CD4-positive, alpha-beta T cell treated with Interferon alpha-2 for 1 hour (primary cell): ENCODE measurements at places on chromosomes 6 and 20.
A peak's percentile ranks its signal among the peaks of the same experiment; 100 is the strongest.

GRCh38 chr20:56420028-56420427 lies 8.0 kb downstream of the CASS4 start:
- no peak for DNase-seq

DNA sequence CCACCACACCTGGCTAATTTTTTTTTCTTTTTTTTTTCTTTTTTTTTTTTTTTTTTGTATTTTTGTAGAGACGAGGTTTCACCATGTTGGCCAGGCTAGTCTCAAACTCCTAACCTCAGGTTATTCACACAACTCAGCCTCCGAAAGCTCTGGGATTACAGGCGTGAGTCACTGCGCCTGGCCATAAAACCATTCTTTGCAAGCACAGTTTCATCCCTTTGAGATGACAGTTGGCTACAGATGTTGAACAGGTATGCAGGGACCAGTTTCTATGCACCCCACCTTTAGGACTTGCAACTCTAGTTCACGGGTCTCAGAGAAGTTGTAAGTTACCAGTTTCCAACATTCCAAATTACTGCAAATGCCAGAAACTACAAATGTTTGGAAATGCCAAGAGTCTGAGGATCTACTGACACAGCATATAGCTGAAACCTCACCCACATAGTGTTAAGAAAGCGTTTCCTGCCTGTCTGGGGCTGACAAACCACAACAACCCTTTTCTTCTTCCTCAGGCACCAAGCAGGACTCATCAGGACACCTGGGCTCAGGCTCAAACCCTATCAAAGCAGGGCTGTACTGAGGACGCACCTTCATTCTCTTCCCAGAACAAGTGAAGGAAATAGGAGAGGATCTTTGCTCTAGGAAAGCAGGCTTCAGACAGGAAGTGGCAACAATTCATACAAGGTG lies 22.9 kb downstream of the ARHGAP18 start:
- DNase-seq, result peak; percentile 66

GRCh38 chr6:10404107-10404798 lies 10.6 kb downstream of the TFAP2A start:
- DNase-seq, result peak; percentile 85

DNA sequence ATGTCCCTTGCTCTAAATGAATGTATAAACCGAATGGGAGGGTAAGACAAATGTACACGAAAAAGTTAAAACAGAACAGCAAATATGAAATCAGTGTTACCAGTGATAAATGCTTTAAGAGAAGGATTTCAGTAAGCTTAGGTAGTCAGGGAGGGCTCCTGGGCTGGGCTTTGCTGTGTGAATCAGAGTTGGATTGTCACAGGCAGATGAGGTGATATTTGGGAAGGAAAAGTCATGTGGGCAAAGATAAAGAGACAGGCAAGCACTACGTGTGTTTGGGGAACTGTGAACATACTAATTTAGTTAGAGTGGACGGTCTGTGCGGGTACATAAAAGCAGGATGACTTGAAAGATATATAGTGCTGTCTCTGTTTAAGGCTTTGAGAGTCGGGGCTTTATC lies 114.8 kb downstream of the CRYBG1 start:
- DNase-seq, result no peak

DNA sequence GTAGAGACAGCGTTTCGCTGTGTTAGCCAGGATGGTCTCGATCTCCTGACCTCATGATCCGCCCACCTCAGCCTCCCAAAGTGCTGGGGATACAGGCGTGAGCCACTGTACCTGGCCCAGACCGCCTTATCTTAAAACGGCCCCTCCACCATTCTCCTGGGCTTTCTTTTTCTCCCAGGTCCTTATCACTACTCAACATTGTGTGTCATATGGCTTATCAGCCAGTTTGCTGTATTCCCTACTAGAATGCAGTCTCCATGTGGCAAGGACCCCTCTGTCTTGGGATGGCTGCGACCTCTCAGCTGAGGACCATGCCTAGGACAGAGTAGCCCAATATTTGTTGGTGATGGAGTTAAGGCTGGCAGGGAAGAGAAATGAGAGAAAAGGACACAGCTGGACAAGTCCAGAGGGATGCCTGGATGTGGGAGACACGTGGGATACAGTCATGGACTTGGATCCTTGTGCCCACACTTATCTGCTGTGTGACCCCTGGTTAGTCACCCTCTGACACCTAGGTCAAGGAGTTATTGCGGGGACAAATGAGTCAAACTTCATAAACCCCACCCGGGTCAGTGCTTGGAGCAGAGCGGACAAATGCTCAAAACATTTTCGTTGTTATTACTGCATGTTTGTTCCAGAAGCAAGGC lies 24.0 kb downstream of the ADA start:
- no peak for DNase-seq

DNA sequence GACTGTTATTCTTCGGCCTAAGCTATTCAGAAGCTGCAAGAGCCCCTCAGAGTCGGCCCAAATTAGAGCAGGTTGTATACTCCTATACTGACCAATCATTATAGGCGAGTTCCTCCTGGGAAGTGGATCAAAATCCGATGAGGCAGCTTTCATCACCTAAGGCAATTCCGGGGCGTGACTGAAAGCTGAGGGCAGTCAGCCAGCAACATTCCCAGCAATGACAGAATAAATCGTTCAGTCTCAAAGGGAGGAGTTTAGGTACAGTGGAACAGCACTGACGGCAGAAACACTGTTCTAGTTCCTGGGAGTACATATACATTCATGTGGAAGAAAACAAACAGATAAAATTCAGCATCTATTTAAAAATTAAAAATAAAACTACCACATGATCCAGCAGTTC lies 10.8 kb downstream of the HLA-DQB2 start:
- DNase-seq, result no peak

DNA sequence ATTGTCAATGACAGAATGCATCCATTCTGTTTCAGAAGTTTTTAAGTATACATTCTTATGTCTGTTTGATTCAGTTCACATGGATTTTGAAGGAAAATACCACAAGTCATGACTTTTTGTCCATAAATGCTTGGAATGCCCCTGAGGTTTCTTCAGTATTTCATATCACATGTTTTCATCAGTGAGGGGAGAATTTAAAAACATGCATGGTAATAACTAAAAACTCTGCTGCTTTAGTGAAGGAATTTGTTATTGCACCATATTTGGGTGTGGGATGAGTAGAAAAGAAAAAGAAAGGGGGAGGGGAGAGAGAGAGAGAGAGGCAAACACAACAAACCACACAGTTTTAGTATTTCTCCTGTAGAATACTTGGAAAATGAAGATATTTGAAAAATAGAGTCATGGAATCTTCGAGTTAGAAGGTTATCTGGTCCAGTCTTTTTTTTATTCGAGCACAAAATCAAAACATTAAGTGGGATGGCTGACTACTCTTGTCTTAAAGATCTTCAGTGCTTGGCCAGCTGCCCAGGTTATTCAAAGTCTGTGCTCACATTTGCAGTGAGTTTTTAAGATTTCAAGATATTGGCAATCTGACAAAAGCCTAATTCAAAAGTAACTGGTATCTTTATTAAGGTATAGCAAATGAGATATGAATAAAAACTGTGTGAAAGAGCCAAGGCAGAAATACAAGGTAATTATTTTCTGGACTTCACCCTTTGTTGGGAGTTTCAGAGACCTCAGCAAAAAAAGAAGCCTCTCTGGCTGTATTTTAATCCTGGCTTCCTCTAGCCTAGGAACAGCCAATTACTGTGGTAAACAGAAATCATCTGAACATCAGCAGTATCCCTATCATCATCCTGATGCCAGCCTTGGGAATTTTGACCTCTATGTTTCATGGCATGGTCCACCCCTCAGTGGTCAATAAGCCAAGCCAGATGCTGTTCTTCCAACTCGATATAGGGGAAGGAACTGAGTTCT lies 687.9 kb upstream of the CITED2 start:
- DNase-seq, result no peak

- no peak for DNase-seq
These were observed 79.2 kb downstream of the CBFA2T2 start for GRCh38 chr20:33568868-33569801.

DNA sequence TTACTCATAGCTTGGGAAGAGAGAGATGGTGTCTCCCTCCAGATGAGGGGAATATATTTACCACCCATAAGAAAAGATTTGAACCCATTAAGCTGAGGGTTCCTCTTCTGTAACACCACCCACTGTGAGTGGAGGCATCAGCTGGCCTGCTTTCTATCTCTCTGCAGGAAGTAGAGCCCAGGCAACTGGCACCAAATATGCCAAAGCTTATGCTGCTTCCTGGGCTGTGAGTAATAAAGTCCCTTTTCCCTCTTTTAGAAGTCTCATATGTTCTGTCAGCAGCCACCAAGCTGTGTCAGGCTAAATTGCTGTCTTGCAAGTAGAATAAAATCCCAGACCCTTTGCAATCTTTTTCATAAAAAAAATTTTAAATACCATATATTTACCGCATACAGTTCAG lies 241.4 kb downstream of the LAMA2 start:
- DNase-seq, result no peak

- DNase-seq, result peak; percentile 18
These were observed 93.5 kb downstream of the CEBPB start for GRCh38 chr20:50283922-50284810.

DNA sequence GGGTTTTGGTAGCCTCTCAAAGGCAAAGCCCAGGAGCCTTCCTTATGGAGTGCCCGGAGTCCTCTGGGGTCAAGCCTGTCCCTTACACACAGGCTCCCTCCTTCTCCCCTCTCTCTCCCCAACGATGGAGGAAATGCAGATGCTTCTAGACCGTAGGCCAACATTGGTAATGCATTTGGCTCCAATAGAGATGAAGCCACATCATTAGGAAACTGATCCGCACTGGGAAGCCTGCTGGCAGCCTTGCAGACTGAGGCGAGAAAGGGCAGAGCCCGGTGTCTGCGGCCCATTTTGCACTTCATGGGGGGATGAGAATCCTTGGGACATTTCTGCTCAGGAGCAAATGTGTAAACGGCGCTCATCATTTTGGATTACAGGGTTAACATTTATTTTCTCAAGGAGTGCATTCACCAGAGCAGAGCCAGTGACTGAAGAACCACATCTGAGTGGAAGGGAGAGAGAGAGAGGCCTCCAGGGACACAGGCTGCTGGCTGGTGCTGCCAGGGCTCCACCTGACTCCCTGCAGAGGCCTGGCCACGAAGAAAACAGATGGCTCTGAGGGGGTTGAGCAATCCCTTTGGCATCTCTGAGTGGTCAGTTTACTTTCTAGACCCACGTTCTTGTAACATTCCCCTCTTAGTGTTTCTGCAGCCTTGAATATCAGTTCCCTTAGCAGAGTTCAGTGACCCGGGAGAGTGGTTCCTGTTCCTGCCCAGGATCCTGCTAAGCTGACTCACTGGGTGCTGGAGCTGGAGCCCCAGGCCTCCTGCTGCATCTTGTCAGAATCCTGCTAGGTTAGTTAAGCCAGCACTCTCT lies 4.4 kb upstream of the CST3 start:
- DNase-seq, result no peak

DNA sequence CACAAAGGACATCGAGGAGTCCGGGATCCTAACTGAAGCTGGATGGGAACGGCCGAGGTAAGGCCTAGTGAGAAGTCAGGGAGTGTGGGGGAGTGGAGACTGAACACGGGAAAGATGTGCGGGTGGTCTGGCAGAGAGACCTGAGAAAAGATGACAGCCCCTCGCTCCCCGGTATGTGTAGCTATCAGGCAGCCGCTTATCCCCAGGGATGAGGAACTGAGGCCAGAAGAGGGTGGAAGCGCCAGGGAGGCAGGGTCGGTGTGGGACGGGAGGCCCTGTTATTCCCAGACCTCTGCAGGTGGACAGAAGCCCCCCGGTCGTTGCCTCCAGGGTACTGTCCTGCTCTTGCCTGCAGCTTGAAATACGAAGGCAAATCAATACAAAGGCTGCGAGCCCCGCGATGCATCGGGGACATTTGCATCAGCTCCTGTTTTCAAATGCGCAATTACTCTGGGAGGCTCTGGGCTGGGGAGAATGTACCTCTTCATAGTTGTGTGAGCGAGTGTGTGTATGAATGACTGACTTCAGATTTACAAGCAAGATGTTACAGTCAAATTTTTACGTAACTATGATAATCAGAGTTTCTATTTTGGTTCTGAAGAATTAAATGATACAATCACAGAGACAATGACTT lies 221.3 kb downstream of the QKI start:
- no peak for DNase-seq

DNA sequence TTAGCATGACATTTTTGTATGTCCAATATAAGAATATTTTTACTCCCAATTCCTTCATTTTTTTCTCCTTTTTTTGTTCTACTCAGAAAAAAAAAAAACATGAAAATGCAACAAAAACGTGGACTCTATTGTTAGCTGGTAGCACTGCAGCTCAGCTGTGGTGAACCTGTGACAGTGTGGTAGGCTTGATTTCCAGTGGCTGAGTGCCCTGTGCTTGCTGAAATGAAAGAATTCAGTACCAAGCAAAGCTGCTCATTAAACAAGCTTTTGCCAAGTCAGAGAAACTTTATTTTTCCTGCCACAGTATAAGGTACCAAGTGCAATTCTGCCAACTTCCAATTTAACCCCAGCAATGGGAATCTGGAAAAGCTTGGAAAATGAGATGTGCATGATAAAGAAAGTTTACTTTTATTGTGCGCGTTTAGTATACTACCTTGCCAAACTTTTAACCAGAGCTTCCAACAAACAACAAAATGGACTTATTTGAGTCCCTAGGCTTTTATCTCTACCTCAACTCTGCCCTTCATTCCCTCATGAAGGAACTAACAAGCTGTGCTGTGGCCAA lies 215.2 kb downstream of the SLC35F1 start:
- no peak for DNase-seq

- DNase-seq, result no peak
These were observed 9.3 kb upstream of the NEDD9 start for GRCh38 chr6:11241793-11242201.

DNA sequence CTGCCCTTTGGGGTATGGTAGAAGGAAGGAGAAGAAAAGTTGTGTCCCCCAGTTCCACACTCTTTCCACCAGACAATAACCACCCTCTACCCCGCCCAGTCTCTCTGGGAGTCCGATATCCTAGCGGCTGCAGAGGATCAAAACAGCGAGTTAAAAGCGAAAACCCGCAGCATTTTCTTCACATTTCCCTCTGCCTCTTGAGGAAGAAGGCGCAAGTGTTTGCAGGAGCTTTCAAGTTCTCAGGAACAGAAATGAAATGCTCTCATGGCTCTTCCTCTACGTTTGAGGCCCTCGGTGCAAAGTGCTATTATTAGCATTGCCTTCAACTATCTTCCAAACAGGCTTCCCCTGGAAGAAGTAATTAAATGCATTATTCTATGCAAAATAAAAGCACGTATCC lies 52.2 kb upstream of the CCDC167 start:
- DNase-seq, result no peak

- no peak for DNase-seq
These were observed 102.7 kb upstream of the AHI1 start for GRCh38 chr6:135600086-135600702.

DNA sequence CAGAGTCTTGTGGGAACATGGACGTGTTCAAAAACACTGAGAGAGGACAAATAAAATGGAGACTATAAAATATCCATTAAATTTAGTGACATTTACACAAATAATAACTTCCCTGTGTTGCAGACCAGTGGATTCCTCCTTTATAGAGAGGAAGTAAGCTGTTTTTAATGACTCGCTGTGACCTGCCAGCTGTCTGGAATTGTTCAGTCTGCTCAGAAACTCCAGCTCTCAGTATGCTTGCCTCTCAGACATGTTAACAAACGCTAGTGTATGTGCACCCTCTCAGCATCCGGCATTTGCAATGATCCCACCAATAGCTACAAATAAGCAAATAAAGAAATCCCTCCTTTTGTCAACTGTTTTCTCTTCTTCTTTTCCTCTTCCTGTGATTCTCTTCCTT lies 158.0 kb upstream of the TCF21 start:
- DNase-seq, result no peak
